ENCODE measurements at places on chromosomes 6 and 20.

GRCh38 chr6:26003102-26003694 is 40.6 kb downstream of the TRIM38 start:
- no peak for DNase-seq

- no peak for DNase-seq
These were observed 165.8 kb upstream of the CITED2 start for GRCh38 chr6:139540276-139540675.

DNA sequence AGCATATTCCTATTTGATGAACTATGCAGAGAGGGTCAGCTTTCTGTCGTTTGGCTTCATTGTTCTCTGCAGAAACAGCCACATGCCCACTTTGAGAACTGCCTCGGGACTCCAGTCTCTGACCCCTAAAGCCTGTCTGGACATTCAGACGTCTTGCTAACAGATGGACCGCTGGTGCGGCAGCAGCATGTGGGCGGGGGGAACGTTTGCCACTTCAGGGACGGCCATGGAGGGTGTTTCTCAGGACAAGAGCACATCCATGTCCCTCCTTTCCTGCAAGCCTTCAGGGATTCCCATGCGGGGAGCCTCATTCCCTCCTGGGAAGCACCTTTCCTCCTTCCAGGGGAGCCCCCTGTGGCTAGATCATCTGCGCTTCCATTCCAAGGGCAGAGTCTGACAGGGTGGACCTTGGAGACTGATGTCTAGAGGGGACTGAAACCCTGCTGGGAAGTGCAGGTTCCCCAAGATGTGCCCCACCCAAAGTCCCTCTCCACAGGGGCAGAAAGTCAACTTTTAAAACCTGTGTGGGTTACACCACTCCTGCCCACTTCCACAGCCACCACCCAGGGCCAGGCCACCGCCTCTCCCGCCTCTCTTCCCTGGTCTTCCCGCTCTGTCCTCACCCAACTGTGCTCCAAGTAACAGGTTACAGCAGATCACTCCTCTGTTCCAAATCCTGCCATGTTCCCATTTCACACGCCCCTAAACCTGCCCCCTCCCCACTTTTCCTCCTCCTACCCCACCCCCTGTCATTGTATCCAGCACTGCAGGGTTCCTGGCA is 94.8 kb upstream of the PMEPA1 start:
- no peak for DNase-seq

GRCh38 chr20:51469046-51469445 is 73.5 kb downstream of the NFATC2 start:
- no peak for DNase-seq

DNA sequence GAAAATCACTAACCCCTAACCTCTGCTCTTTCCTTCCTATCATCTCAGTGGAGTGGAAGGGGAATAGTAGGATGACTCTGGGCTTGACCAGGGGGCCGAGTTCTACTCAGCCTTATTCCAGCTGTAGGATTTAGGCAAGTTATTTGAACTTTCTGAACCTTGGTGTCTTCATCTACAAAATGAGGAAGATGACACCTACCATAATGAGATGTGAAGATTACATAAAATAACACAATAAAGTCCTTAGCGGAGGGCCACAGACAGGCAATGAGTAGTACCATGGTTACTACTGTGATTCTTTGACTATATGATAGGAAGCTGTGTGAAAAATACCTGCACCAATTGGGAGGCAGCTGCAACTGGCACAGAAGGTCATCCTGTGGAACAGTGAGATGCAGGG is 53.6 kb upstream of the PIM1 start:
- no peak for DNase-seq

GRCh38 chr6:6317825-6318733 is 2.4 kb downstream of the F13A1 start:
- no peak for DNase-seq

DNA sequence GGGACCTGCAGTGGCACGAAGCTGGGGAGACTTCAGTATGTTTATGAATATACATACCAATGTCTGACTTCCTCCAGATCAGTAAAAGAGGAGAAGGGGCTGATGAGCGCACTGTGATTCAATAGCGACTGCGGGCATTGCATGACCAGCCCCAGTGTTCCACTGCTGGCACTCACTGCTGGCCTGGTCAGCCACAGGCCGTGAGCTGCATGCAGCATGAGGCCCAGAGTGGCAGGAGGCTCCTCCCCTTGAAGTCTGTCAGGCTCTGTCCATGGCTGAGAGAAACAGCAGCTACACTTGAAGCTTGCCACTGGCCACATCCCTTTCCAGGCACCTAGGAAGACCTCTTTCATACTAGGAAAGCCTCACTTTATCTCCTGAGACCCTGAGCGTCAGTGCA is 265.9 kb upstream of the CDYL start:
- no peak for DNase-seq

Data from nucleus accumbens (tissue), 56 donors.